ENCODE measurements at places on chromosomes 7 and 10.

GRCh38 chr10:11588873-11589574 is 22.4 kb downstream of the USP6NL start:
- DNase-seq, result no peak

- DNase-seq, result no peak
These were observed 3.0 kb upstream of the HABP2 start for GRCh38 chr10:113549856-113550255.

DNA sequence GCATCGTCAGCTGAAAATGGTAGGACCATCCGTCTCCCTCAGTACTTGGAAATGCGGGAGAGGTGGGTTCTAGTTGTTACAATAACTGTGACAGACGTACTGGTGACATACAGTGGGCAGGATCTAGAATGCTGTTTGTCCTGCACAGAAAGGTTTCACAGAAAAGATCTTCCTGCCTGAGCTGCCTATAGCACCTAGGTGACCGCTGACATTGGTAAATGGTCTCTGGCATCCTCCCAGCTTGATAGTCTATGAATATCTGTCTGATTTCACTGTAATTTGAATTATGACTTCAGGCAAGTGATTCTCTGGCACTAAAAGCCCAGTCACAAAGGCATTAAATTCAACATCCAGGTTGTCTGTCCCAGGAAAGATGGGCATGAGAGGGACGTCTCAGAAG is 38.2 kb upstream of the CCDC3 start:
- no peak for DNase-seq

DNA sequence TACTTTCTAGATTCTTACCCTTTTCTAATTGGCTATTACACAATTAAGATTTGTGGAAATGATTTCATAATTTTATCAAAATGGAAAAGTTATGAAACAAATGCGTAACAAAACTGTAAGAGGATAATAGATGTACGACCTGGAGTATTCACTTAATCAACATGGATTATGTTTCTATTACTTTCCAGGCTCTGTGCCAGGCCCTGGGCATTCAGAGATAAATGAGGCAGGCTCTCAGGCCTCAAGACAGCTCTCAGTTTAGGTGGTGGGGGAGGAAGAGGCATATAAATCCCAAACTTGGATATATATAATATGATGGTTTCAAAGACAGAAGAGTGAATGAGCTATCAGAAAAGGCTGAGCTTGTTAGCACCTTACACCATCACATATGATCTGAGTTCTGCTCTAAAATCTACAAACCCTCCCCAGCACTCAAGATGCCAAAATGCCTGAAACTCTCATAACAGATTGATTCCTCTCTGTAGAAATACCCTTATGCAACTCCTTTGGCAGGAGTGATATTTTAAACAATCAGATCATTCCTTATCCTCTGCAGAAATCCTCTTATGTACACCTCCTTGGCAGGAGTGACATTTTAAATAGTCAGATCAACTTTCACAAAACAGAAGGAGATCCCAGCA is 42.5 kb downstream of the ACBD5 start:
- no peak for DNase-seq

GRCh38 chr7:92456236-92456635 is 9.0 kb downstream of the GATAD1 start:
- DNase-seq, result no peak
